Stimulated activated CD8-positive, alpha-beta memory T cell treated with anti-CD3 and anti-CD28 coated beads, Interleukin-2, amount 100 ng/mL, for 1 hour (primary cell): ENCODE measurements at places on chromosomes 2 and 18.

DNA sequence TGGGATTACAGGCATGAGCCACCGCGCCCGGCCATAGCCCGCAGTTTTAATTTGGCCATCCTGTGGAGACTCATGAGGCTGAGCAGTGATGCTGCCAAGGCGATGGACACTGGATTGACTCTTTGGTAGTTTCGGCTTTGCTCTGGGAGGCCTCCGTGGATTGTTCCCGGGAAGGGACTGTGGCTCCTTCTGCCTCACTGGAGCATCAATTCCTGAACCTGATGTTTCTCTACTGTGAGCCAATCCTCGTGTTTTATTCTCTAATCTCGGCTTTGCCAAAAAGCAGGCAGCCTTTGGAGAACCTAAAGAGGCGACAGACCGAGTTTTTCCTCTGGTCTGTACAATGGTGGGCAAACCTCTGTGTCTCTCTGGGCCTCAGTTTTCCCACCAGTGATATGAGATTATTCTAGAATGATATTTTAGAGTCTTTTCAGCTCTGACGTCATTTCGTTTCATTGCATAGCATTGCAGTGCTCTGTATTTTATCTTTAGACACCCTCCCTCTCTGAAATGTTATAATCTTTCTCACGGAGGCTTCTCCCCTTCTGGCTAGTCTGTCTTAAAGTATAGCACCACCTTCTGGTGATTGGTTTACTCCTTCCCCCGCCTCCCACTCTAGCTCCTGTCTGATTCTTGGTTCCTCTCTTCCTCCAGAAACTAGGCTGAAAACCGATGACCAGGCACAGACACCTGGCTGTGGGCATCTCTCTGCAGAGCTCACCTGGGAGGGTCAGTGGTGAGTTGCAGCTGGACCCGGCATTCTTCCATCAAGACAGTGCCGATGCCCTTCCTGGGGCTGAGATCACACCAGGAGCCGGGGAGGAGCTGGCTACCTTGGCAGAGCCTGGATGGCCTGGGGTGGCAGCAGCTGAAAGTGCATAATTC is 341.3 kb downstream of the MYCN start:
- DNase-seq: no peak

DNA sequence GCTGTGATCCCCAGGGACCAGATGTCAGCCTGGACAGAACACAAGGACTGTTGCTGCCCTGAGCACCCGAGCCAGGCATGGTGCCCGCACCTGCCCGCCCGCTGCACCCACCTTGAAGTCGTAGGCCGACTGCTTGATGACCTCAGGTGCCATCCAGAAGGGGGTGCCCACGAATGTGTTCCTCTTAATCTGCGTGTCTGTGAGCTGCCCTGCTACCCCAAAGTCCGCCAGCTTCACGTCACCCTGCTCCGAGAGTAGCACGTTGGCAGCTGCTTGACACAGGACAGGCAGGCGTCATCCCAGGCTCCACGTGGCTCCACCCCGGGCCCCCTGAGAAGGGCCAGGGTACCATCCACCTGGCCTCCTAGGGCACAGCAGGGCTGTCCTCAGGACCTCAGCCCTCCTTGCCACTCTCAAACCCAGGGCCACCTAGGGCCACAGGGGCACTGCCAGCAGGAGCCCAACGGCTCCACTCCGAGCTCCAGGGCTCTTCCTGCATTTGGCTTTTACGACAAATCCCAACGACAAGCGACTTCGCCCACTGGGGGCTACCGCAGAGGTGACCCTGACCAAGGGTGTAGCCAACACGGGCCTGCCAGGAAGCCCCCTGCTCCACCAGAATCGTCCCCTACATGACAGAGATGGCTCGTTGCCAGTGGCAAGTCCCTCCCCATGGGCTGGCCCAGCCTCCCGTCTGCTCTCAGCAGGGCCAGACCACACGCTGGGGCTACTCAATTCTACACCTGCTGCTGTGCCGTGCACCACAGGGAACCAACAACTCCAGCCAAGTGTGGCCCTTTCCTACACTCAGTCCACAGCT is 9.0 kb downstream of the STK25 start:
- DNase-seq: no peak

GRCh38 chr2:224645722-224646121 is 60.6 kb upstream of the CUL3 start:
- DNase-seq: no peak

- DNase-seq: no peak
Measured at GRCh38 chr2:182316950-182317349, 109.9 kb downstream of the PDE1A start.

GRCh38 chr2:170425281-170425751 is 247.4 kb downstream of the MYO3B start:
- no peak for DNase-seq

- no peak for DNase-seq
Measured at GRCh38 chr2:38056216-38056615, 19.7 kb downstream of the CYP1B1 start.

DNA sequence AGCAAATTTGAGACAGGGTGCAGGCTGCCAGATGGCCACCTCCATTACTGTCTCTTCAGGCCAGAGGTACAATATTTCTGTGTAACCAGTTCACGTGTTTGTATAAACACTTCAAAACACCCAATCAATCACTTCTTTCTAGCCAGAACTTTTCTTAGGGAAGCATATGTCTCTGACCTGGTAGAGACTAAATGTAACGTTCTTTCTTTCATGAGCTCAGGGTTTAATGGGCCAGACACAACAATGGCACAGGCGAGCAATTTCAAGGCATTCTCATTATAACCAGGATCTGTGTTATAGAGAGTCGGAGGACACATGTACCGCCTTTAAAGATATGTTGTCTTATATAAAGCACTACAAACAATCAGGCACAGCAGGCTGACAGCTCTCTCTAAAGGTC is 1846.4 kb upstream of the PIK3C3 start:
- DNase-seq: no peak

DNA sequence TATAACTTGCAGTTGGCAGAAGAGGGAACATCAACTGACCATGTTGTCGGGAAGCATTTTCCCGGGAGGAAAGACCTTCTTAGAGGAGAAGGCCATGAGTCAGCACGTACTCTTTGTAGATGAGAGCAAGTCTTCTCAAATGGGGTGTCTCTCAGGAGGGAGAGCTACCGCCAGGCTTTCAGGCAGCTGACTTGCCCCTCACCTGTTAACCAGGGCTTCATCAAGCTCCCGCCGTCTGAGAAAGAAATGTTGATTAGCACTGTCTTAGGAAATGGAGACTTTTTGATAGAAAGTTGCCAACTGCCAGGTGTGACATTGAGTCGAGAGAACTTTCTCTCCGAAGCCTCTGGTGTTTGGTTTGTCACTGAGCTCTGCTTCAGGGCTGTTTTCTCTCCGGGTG is 196.1 kb downstream of the ZNF407 start:
- DNase-seq: no peak

- DNase-seq: no peak
Measured at GRCh38 chr18:79257480-79257879, 138.2 kb upstream of the NFATC1 start.

GRCh38 chr18:70044632-70045031 is 97.0 kb upstream of the CD226 start:
- no peak for DNase-seq

GRCh38 chr2:120772261-120772660 is 36.6 kb downstream of the GLI2 start:
- no peak for DNase-seq

DNA sequence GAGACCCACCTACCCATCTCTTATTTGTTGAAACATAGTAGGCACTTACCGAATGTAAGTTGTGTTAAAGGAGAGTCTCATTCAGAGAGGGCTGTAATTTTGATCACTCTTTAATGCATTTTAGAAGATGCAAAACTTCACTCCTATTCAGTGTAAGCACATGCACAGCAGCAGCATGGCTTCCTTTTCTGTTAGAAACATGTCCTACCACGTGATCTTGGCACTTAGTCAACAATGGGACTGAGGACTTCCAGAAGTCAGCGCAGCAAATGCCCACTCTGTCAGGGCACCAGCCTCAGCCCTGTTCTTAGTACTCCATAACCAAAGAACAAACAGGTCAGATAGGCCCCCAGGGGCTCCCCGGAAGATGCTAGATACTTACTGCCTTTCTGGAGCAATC is 456.5 kb downstream of the METTL4 start:
- DNase-seq: no peak

DNA sequence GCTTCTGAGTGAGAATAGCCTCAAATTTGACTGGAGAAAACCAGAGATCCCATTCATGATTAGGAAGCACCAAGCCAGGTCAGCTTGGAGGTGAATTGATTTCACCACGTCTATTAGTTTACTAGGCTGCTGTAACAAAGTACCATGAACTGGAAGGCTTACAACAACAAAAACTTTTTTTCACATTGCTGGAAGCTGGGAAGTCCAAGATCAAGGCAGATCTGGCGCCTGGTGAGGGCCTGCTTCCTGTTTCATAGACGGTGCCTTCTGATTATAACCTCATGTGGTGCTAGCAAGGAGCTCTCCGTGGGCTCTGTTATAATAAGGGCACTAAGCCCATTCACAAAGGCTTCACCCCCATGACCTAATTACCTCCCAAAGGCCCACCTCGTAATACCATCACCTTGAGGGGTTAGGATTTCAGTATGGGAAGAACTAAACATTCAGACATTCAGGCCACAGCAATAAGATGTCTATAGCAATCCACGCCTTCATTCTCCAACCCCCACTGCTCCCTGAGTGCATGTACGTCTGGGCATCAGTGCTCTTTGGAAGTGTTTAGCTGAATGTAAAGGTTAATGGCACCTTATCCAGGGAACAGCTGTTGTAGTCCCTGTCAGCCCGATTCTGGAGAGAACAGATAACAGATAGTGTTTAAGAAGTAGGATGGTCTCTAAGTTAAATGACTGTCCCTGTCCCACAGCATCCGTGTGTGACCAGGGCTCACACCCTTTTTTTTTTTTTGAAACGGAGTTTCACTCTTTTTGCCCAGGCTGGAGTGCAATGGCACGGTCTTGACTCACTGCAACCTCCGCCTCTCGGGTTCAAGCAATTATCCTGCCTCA is 89.2 kb downstream of the SOCS6 start:
- no peak for DNase-seq

- no peak for DNase-seq
Measured at GRCh38 chr2:63680455-63680854, 91.7 kb downstream of the MDH1 start.

DNA sequence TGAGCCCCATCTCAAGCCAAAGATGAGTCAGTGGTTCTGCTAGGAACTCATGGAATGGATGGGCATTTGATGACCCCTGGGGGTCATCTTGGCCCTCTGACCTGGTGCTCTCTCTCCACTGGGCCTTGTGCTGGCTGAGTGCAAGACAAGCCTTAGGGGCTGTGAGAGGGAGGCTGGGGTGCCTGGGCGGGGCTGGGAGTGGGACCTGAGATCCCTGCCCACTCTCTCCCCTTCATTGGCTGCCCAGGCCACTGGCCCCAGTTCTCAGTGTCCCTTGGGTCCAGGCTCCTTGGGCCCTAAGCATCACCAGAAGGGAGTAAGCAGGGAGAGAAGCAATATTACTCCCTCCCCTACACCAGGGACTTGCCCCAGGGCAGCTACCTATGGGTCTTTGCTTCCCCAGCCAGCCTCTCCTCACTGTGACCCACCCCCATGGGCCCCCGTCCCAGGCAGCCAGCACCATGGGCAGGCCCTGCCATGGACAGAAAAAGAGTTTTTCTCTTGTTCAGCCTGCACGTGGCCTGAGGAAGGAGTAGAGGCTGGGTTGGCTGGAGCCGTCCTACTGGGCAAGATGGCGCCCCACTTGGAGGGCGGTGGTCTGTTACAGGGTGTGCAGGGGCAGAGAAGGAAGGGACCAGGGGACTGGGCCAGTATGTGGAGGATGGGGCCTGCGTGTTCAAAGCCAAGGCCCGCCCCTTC is 33.6 kb downstream of the ATOH8 start:
- no peak for DNase-seq

GRCh38 chr2:19725392-19725791 is 176.4 kb downstream of the TTC32 start:
- DNase-seq: no peak

GRCh38 chr2:42930025-42930581 is 137.7 kb upstream of the HAAO start:
- no peak for DNase-seq

- DNase-seq: no peak
Measured at GRCh38 chr2:192073878-192074277, 120.9 kb downstream of the TMEFF2 start.
